ENCODE measurements at places on chromosomes 2 and 18.

GRCh38 chr2:181563101-181563692, 93.7 kb downstream of the CERKL start:
- no peak for DNase-seq

GRCh38 chr2:145119225-145119624, 599.3 kb upstream of the ZEB2 start:
- DNase-seq: peak; percentile 0

GRCh38 chr2:17518212-17519154, at the start of gene RAD51AP2:
Gene RAD51AP2, minus strand, starts transcription at chr2:17518440. Its CDS starts 25 bp downstream, at chr2:17518415.
- peak; percentile 87 for DNase-seq

DNA sequence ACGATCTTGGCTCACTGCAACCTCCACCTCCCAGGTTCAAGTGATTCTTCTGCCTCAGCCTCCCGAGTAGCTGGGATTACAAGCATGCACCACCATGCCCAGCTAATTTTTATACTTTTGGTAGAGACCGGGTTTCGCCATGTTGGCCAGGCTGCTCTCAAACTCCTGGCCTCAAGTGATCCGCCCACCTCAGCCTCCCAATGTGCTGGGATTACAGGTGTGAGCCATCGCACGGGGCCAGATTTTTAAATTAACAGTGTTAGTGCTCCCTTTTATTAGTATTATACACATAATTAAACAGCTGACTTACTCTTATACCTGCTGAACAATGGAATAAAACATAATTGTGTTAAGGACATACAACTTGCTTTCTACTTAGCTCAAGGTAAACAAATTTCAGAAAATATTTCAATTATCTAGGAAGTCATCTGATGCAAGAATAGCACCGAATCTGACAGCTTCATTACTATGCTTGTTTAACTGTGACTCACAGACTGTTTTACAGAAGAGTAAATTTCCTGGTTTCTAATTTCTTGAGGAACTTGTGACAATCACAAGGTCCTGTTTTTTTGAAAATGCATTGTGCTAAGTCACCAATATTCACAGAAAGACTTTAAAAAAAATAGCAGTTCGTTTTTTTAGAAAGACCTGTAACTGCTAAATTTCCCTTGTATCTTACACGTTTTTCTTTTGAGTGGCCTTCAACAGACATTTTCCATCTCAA, 51.2 kb downstream of the SPIRE1 start:
- no peak for DNase-seq

- DNase-seq: no peak
Measured at GRCh38 chr2:236637686-236638569, 68.3 kb downstream of the ACKR3 start.

GRCh38 chr2:43175020-43175441, 51.4 kb downstream of the ZFP36L2 start:
- DNase-seq: no peak
